ENCODE measurements at places on chromosomes 2 and 18.

DNA sequence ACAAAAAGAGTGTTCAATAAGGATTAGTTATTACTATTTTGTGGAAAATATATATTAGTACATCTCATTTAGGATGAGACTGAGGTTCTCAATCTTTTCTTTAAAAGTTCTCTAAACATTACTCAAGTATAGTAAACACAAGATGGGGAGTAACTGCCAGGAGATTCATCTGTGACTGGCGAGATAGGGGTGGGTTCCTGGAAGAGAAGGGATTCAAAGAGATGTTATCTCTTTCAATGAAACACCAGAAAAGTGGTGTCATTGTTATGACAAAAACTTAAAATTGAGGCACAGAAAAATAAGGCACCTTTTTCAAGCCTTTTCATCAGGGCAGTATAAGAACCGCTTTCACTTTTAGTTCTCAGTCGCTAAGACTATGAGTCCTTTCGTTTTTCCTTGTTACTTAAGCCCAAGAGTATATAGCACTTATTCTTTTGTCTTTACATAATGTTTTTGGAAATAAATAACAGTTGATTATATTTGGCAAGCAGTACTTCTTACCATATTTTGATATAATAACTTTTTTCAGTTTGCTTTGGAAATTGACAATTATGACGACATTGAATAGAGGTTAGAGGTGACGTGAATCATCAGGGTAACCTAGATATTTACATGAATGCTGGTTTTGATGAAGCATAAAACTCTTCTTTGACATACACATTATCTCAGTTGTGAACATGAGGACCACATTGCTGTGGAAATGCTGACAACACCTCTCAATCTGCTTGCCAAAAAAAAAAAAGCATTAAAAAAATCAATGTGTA, 393.9 kb upstream of the TCF4 start:
- DNase-seq: no peak

GRCh38 chr18:63427558-63427957, 5.3 kb upstream of the VPS4B start:
- DNase-seq: peak; percentile 84

DNA sequence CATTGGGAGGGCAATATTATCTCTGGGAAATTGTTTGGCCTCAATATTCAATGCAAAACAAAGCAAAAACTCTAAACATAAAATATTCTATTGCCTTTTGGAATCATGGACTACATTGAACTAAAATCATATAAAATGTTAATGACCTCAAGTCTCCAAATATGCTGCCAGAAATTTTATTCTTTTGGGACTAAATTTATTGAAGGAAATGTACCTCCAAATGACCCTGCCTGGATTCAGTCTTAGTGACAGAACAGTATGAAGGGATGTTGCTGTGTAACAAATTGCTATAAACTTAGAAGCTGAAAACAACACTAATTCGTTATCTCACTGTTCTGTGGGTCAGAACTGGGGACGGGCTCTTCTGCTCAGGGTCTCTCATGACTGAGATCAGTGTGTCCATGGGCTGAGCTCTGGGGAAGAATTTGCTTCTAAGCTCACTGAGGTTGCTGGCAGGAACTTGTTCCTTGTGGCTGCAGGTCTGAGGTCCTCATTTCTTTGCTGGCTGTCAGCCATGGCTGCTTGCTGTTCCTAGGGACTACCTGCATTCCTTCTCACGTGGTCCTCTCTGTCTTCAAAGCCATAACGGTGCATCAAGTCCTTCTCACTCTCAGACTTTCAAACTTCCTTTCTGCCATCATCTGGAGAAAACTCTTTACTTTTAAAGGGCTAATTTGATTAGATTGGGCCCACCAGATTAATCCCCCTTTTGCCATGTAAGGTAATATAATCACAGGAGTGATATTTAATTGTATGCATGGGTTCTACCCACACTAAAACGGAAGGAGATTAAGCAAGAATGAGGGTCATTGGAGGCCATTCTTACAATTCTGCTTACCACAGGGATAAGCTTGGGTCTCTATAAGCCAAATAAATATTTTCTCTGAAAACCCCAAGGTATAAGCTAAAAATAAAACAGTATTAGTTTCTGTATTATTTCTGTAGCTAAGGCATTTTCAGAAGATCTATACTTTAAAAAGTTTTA, 149.0 kb downstream of the ADCYAP1 start:
- peak; percentile 11 for DNase-seq

DNA sequence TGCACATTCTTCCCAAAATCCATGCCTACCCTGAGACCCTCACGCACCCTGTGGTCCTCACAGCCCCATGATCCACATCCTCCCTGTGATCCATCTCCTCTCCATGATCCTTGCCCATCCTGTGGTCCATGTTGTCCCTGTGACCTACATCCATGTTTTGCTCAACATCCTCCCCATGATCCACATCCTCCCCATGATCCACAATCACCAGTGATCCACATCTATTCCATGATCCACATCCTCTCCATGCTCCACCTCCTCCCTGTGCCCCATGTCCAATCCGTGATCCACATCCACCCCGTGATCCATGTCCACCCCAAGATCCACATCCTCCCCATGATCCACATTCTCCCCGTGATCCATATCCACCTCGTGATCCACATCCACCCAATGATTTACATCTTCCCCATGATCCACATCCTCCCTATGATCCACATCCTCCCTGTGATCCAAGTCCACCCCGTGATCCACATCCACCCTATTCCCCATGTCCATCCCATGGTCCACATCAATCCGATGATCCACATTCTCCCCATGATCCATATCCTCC, 281.2 kb downstream of the MYCN start:
- DNase-seq: no peak

GRCh38 chr2:28367667-28368356, 24.8 kb upstream of the FOSL2 start:
- no peak for DNase-seq

GRCh38 chr2:55761024-55761423, 67.4 kb upstream of the PNPT1 start:
- DNase-seq: no peak

- peak; percentile 29 for DNase-seq
Observed at GRCh38 chr18:11883153-11883552, 25.0 kb downstream of the MPPE1 start.

DNA sequence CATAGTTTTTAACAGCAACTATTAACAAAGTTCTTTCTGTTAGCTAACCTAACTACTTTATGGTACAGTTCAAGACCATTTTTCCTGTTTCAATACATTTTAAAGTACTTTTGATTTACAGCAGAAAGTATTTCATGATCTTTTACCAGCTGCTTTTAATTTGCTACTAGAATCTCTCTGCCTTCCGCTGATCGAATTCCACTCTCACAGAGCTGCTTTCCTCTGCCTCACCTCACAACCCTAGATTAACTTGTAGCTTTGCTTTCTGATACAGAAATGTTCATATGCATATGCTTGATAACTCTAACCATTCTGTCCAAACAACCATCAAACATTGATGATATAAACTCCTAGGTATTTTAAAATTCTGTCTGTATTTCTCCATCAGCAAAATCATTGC, 463.2 kb upstream of the ZEB2 start:
- no peak for DNase-seq

DNA sequence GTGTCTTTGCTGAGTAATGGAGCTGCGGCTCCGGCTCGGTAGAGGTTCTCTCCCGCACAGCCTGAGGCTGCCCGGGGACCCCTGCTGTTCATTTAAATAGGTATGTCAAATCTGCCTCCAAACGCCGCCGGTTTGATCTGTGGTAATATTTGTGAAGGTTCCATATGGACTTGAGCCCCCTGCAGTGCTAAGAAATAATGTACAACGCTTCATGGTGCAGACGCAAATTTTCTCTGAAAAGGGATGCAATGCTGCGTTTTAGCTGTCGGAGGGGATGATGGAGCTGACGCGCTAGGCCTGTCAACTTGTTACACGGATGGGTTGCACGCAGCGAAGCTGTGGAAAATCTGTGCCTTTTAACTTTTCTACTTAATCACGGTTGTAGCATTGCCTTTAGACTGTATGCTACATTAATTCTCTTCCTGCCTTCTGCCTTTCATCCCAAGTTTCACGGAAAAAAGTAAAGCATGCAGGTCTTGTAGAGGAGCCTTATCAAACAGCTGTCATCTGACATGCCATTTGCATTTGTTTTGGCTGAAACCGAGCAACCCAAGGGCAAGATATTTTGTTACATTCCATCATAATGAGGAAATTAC, 43.2 kb downstream of the MRPS9 start:
- DNase-seq: no peak

GRCh38 chr2:85541753-85542457, 2.9 kb downstream of the MAT2A start:
- no peak for DNase-seq

DNA sequence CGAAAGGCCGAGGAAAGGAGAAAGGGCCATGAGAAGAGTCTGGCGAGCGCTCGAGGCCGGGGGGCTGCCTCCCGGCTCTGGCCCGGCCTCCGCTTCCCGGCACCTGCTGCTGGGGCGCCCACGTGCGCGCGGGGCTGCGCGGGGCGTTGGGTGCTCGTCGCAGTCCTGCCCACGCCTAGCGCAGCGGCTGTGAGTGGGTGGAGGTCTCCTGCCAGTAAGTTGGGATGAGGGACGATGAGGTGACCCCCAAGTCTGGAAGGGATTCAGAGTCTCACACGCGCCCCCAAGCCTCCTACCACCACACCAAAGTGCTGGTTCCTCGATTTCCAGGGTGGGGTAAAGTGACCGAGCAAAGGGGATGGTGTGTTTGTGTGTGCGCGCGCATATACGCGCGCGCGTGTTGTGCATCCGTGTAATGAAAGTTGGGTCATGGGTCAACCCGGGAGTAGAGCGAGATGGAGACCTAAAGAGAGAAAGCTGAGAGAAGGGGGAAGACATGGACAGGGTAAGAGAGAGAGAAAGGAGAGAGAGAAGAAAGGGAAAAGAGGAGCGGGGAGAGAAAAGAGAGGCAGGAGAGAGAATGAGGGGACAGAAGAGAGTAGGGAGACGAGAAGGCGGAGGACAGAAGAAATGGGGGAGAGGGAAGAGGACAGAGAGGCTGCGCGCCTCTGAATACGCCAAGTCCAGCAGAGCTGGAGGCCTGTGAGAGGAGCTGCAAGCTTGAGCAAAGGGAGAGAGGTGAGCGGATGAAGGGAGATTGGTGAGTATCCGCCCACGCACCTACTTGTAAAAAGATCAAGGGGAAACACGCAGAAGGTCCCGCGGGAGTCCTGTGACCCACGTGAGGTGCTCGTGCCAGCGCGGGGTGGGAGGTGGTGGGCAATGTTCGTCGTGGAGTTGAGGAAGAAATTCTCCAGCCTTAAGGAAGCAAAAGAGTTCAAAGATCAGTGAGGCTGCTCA, 1.7 kb upstream of the NETO1 start:
- peak; percentile 33 for DNase-seq

DNA sequence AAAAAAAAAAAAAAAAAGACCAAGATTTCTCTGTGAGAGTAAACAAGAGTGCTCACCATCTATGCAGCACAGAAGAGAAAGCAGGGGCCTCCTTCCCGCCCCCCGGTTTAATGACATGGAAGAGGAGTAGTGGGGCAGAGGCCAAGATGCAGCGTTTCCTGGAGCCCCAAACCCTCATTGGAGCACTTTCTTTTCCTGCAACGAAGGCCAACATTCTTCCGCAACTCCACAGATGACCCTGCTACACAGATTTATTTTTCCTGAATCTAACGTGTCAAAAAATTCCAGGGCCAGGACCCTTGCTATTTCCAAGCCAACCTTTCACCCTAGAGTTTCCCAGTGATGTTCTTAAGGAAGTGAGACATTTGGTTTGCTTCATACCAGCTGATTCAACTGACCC, 189.6 kb downstream of the MIB1 start:
- DNase-seq: no peak

- DNase-seq: no peak
Observed at GRCh38 chr18:79818036-79818435, 20.3 kb downstream of the KCNG2 start.

- DNase-seq: peak; percentile 98
Observed at GRCh38 chr2:98685930-98686887, 44.7 kb downstream of the MGAT4A start.

- DNase-seq: no peak
Observed at GRCh38 chr2:20955277-20956026, 88.4 kb downstream of the APOB start.

DNA sequence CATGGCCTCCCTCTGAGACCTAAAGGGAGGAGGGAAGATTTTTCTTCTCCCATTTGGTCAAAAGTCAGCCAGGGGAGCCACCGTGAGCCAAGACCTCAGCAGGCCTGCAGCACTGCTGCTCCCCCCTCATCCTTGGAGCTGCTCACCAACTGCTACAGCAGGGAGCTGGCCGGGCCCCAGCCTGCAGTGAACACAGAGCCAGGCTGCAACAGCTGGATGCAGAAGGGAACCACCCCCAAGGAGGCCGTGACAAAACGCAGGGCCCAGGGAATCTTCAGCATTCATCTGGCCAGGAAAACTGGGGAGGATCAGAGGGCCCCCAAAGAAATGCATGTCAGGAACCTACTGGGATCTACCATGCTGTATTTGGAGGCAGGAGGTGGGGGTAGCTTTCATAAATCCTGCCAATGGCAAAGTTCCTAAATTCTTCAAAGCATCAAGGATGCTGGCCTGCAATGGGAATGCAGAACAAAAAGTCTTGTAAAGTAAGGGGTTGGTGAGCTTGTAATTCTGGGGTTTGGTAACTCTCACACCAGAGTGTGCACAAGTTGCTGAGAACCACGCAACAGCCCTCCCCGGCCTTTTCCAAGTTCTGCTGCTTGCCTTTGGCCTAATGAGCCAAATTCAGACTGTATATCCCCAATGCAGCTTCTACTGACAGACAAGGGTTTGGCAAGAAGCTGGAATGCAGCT, 61.0 kb downstream of the CACNB4 start:
- DNase-seq: no peak

DNA sequence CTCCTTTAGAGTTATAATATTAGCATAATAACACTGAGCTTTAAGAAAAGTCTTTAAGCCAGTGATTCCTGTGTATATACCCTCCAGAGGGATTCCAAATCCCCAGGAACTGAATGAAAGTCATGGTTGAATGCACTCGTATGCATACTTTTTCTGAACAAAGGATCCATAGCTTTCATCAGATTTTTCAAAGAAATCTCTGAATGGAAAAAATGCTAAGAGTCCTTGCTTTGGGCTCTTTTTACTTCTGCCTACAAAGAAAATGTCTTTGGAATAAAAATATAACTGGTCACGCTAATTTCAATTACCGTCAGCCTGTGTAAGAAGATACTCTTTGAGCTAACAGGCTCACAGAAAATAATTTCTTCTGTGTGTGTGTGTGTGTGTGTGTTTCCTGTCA, 939.5 kb downstream of the ERBB4 start:
- no peak for DNase-seq

- DNase-seq: no peak
Observed at GRCh38 chr2:15173501-15173900, 387.6 kb downstream of the NBAS start.

DNA sequence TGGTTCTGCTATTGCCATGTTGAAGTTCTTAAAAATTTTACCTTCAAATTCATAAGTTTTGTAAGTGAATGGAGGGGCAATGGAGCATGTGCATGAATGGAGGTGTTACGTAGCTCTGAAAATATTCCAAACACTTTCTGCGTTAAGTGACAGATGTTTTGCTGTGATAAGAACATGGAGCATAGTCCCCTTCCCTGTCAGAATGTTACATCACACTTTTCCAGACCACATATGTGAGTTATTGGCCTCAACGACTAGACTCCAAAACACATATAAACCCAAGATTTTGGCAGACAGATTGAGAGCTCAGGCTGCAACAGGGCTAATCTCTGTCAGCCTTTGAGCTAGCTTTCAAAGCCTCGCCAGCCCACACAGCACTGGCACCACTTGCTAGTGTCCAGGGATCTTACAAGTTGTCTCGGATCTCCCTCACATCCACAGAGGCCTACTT, 27.2 kb upstream of the MFSD6 start:
- DNase-seq: no peak

- peak; percentile 89 for DNase-seq
Observed at GRCh38 chr2:9336576-9337314, 86.6 kb downstream of the ITGB1BP1 start.

- no peak for DNase-seq
Observed at GRCh38 chr2:236550701-236551465, 18.7 kb upstream of the ACKR3 start.

All from renal cortical epithelial cell (primary cell).